Aorta (tissue), 5 donors: ENCODE measurements at places on chromosomes 3 and 15. TPM values are rescaled to one million over a fixed set of nuclear protein-coding genes. Genes with fewer than 3 reads are reported as not detected.

GRCh38 chr15:89017370-89018066, 70.7 kb upstream of the ABHD2 start:
- peaks cover 4% of the 10 kb centered on the region for H3K4me1 ChIP-seq
- peak; percentile 93 for DNase-seq
- H3K27me3 ChIP-seq = no peaks in the 10 kb centered on the region

SCN11A gene
- total RNA-seq = 0.16 TPM

- no peak for DNase-seq
- H3K27me3 ChIP-seq = no peaks in the 10 kb centered on the region
- H3K4me1 ChIP-seq = no peaks in the 10 kb centered on the region
- H3K36me3 ChIP-seq = no peaks in the 10 kb centered on the region
These were observed 7.3 kb downstream of the PRR23E start for GRCh38 chr3:127200086-127200691.

DNA sequence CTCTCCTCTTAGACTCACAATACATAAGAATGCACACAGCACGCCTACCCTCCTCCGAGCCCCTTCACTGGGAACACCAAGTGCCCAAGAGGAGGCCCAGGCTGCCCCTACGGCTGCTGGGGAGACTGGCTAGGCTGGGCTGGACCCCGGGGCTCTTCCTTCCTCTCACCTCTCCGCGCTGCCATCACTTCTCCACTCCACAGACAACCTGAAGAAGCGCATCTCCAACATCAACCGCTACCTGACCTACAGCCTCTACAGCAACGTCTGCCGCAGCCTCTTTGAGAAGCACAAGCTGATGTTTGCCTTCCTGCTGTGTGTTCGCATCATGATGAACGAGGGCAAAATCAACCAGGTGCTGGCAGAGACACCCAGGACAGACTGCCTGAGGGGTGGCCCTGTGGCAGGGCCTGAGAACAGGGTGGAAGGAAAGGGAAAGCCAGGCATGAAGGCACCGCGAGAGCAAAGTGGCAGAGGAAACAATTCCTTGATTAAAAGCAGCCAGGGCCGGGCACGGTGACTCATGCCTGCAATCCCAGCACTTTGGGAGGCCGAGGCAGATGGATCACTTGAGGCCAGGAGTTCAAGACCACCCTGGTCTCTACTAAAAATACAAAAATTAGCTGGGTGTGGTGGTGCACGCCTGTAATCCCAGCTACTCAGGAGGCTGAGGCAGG, 51.6 kb downstream of the SEMA3G start:
- no peaks in the 10 kb centered on the region for H3K4me1 ChIP-seq
- H3K27me3 ChIP-seq = no peaks in the 10 kb centered on the region
- DNase-seq = peak; percentile 65

DNA sequence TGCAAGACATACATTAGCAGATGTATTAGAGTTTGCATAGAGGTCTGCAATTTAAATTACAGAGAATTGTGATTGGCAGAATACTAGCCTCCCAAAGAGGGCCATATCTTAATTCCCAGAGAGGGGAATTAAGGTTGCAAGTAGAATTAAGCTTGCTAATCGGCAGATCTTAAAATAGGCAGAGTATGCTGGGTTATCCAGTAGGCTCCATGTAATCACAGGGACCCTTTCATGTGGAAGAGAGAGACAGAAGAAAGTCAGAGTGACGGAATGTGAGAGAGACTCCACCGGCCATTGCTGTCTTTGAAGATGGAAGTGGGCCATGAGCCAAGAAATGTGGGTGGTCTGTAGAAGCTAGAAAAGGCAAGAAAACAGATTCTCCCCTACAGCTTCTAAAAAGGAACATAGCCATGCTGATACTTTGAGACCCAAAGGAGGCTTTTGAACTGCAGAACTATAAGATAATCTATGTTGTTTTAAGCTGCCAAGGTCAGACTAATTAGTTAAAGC, 38.8 kb downstream of the IMPG2 start:
- no peak overlapping the region for H3K4me3 ChIP-seq
- DNase-seq = no peak
- no peaks in the 10 kb centered on the region for H3K36me3 ChIP-seq
- H3K27me3 ChIP-seq = no peaks in the 10 kb centered on the region

DNA sequence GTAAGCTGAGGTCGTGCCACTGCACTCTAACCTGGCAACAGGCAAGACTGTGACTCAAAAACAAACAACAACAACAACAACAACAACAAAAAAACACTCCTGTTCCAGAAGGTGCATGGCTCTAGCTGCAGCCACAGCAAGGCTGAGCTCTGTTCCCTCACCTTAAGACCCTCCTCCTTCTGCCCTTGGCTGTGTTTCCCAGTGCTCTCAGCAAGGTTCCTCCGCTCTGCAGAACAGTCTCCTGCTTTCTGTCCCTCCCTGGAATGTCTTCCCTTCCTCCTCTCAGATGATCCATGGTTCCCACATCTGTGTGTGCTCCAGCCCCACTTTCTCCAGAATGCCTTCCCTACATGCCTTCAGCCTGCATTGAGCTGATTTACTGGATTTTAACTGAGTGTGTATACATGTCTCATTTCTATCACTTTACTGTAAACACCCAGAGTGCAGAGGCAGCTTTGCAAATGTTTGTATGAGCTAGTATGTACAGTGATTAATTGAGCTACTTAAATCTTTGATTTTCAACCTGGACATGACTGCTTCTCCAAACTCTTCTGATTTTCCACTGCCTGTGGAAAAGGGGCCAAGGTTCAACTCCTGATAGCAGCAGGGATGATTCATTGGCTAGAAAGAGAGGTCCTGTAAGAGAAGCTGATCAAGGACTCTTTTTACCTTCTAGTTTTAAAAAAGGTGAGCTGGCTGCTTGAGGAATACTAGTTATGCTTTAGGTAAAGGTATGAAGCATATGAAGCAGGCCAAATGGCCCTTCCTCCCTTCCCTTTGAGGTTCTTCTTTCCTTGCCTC, 14.7 kb downstream of the ANKUB1 start:
- H3K27me3 ChIP-seq = no peaks in the 10 kb centered on the region

GRCh38 chr3:196012481-196012880, 69.4 kb downstream of the TFRC start:
- H3K27ac ChIP-seq = no peak overlapping the region
- H3K36me3 ChIP-seq = no peaks in the 10 kb centered on the region
- H3K4me1 ChIP-seq = no peaks in the 10 kb centered on the region

GRCh38 chr15:81897057-81897677, 148.7 kb downstream of the MEX3B start:
- H3K27me3 ChIP-seq = no peaks in the 10 kb centered on the region
- DNase-seq = no peak
- no peak overlapping the region for H3K27ac ChIP-seq
- peaks cover 2% of the 10 kb centered on the region for H3K4me1 ChIP-seq
- no peak overlapping the region for H3K4me3 ChIP-seq

GRCh38 chr3:194014756-194015155, 121.2 kb upstream of the HES1 start:
- H3K4me3 ChIP-seq = no peak overlapping the region
- H3K27ac ChIP-seq = no peak overlapping the region
- H3K27me3 ChIP-seq = no peaks in the 10 kb centered on the region

C3orf22 gene
- not detected for total RNA-seq

NMNAT3 gene
- 12.7 TPM for total RNA-seq

DNA sequence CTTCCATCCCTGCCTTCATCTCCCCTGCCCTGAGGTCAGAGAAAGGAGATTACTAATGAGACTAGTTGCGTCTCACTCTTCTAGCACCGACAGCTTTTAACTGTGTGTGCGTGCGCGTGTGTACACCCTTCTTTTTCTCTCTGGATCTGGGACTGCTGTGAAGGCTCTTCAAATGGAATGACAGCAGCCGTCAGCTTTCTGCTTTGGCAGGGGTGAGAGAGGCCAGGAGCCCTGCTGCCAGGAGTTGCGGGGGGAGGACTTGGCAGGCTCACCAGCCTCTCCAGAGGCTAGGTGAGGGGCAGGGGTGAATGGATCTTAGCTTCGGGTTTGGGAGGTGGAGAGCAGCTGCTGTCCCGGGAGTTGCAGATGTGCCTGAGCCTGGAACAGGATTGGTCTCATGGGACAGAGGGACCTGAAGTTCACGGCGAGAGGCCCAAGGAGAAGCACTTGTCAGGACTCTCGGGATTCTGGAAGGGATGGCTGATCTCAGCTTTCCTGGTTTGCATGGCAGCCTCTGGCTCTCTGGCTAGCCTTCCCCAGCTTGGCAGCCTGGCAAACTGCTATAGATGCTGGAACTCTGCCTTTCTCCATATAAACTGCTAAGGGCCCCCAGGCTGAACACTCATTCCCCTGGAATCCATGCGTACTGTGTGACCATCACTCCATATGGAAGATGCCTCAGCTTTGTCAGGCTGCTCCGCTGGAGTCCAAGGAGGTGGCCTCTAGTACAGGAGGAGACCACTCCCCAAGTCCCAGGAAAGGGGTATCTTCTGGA, 16.6 kb downstream of the TEX264 start:
- H3K4me3 ChIP-seq = no peak overlapping the region
- peaks cover 4% of the 10 kb centered on the region for H3K36me3 ChIP-seq
- H3K4me1 ChIP-seq = no peaks in the 10 kb centered on the region
- no peak for DNase-seq
- no peak overlapping the region for H3K27ac ChIP-seq
- no peaks in the 10 kb centered on the region for H3K27me3 ChIP-seq

ACAD9 gene
- 52.8 TPM for total RNA-seq

CLSTN2 gene
- total RNA-seq = 20.6 TPM

DNA sequence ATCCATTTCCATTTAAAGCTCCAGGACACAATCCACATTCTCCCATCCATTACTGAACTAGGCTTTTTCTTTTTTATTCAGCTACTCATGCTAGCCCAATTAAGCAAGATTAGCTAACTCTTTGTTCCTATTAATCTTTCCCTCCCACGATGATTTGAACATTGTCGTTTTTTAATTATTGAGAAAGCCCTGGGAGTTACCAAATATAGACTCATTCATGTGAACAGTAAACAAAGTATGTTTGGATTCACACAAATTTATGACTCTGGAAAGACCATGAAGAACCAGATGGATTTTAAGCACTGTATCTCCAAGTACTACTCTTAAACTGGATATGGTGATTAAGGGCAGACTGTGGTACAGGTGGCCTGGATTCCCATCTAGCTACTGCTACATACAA, 82.2 kb downstream of the STRIT1 start:
- H3K36me3 ChIP-seq = no peaks in the 10 kb centered on the region
- no peaks in the 10 kb centered on the region for H3K27me3 ChIP-seq
- no peaks in the 10 kb centered on the region for H3K4me1 ChIP-seq
- DNase-seq = no peak

DNA sequence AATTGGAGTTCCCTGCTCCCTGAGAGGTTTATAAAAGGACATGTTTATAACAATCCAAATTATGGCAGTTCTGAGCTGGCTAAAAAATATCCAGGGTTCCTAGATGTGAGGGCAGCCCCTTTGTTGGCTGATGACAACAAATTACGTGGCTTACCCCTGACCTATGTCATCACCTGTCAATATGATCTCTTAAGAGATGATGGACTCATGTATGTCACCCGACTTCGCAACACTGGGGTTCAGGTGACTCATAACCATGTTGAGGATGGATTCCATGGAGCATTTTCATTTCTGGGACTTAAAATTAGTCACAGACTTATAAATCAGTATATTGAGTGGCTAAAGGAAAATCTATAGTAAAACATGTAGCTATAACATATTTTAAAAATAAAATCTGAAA, 13.9 kb downstream of the AADAC start:
- no peak for DNase-seq
- H3K4me3 ChIP-seq = no peak overlapping the region

GPR149 gene
- not detected for total RNA-seq

DNA sequence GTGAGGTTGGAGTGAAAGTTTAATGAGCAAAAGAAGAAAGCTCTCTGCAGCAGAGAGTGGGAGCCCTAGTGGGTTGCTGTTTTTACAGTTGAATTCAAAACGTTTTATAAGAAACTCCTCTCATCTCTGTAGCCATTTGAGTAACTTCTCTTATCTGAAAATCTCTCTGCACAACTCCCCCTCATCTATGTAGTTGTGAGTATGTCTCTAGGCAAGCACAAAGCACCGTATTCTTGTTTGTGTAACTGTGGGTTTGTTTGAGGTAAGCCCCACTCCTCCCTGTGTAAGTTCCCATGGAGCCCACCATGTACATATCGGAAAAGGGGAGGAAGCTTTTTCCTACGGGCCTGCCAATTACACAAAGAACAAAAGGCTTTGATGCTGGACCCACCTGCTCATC, 56.5 kb upstream of the GOLGA6L2 start:
- DNase-seq = no peak
- H3K27me3 ChIP-seq = no peaks in the 10 kb centered on the region
- H3K27ac ChIP-seq = no peak overlapping the region
- no peaks in the 10 kb centered on the region for H3K4me1 ChIP-seq
- H3K36me3 ChIP-seq = no peaks in the 10 kb centered on the region
- no peak overlapping the region for H3K4me3 ChIP-seq
